Kidney (tissue), 22 donors: ENCODE measurements at places on chromosomes 6 and 20.
A peak's percentile ranks its signal among the peaks of the same experiment; 100 is the strongest.

- no peak for DNase-seq
These were observed 46.2 kb downstream of the OGFRL1 start for GRCh38 chr6:71334768-71335167.

- DNase-seq = no peak
These were observed 39.9 kb upstream of the TAB2 start for GRCh38 chr6:149277621-149278020.

GRCh38 chr6:37592085-37592698 lies 92.5 kb upstream of the CCDC167 start:
- no peak for DNase-seq

DNA sequence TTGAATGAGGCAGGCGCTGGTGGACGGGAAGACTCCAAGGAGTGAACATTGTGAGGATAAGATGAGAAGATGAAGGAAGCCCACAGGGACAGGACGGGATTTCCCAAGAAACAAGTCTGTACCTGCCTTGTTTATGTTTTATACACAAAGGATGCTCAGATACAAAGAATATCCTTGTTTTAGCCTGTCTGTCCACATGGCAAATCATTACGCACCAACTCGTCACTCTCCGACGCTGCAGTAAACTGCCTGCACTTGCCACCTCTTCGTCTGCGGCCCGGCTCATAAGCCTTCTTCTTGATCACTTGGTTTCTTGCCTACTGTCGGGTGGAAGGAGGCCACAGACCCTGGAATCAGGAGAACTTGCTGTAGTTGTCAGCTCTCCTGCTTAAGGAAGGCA lies 85.4 kb downstream of the CD83 start:
- no peak for DNase-seq

- DNase-seq = no peak
These were observed 2.9 kb downstream of the POU3F2 start for GRCh38 chr6:98836962-98837944.

- DNase-seq = no peak
These were observed 24.5 kb upstream of the POPDC3 start for GRCh38 chr6:105204331-105204730.

DNA sequence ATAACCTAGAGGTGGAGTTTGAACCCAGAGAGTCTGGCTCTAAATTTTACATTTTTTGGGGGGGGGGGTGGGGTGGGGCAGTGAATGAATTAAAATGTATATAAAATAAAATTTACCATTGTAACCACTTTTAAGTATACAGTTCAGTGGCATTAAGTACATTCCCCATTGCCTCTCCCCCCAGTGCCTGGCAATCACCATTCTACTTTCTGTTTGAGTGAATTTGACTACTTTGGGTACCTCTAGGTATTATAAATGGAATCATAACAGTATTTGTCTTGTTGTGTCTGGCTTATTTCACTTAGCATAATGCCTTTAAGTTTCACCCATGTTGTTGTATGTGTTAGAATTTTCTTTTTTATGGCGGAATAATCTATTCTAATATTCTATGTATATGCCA lies 2.7 kb downstream of the FAM110A start:
- no peak for DNase-seq

DNA sequence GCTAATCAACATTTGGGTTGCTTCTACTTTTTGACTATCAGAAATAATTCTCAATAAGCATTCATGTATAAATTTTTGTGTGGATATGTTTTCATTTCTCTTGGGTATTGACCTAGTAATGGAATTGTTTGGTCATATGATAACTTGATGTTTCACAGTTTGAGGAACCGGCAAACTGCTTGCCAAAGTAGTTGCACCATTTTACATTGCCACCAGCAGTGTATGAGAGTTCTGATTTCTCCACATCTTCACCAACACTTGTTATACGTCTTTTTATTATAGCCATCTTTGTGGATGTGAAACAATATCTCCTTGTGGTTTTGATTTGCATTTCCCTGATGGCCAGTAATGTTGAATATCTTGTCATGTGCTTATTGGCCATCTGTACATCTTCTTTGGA lies 42.6 kb upstream of the TGM2 start:
- DNase-seq = no peak

GRCh38 chr6:170147832-170148708 lies 142.8 kb downstream of the DLL1 start:
- DNase-seq = peak; percentile 63

- no peak for DNase-seq
These were observed 8.1 kb downstream of the TMEM151B start for GRCh38 chr6:44278315-44278714.

GRCh38 chr6:112744827-112745226 lies 397.7 kb downstream of the RFPL4B start:
- DNase-seq = no peak

DNA sequence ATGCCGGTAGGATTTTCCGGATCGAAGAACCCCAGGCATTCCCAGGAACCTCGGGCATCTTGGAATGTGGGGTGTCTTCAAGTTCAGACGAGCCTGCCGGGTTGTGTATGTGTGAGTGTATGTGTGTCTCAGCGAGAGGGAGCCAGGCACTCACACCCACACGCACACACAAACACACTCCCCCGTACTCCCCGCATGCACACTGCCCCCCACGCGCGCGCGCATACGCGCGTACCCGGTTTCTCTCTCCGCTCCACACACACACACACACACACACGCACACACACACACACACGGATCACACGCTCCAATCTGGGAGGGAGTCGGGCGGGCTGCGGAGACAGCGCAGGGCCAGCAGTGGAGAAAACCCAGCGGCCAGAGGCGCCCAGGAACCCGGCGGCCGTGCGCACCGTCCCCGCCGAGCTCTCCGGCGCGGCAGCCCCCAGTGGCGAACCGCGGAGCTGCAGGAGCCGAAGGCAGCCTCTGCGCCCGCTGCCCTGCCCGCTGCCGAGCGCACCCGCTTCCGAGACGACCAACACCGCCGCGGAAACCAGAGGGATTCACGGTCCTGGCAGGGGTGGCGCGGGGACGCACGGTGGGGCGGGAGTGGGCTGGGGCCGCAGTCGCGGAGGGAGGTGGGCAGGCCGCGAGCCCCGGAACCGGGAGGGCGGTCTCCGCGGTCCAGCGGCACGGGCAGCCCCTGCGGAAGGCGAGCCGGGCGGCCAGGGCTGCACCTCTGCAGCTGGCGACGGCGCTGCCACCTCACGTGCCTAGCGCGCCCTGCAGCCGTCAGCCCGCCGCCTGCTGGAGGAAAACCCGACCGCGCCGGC lies at the start of gene LRFN2:
LRFN2 (minus strand) TSS at position 125 of the 830 bp plus-strand sequence.
- peak; percentile 92 for DNase-seq

DNA sequence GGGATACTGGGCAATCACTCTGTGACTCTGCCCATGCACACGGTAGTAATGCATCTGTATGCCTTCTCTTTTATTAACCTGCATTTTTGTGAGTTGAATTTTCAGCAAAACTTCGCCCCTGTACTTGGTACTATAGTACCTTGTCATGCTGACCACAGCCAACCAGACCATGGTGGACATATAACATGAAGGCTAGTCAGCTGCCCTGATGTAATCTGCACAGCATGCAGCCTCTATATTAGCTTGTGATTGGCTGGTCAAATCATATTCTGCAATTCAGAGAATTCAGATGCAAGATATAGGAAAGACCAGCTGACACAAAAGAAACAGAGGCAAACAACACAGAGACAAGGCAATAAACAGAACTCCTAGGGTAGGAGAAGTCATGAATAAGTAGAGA lies 200.9 kb upstream of the JARID2 start:
- DNase-seq = no peak

DNA sequence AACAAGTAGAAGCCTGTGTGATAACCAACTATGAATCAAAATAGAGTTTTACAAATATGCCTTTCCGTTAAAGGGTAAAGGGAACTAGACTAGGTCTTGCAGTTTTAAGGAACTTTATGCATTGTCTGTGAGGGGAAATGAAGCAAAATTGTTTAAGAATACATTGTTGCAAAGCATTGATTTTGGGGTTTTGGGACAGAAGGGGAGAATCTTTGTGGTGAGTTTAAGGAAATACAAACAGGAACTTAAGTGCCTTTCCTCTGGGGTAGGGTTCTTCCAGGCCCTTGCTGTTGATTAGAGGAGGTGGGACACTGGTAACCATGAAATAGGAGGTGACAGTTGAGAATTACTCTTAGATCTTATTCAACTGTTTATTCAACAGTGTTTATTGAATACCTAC lies 4.7 kb downstream of the MAPK14 start:
- DNase-seq = no peak

GRCh38 chr6:31037169-31037568 lies 26.9 kb downstream of the MUC22 start:
- DNase-seq = no peak

- peak; percentile 58 for DNase-seq
These were observed 2.0 kb downstream of the BACH2 start for GRCh38 chr6:90294614-90294988.

GRCh38 chr6:19736066-19736465 lies 101.1 kb upstream of the ID4 start:
- no peak for DNase-seq
